Small intestine (tissue), 16 donors: ENCODE measurements at places on chromosomes 6 and 20. TPM values are rescaled to one million over a fixed set of nuclear protein-coding genes. Genes with fewer than 3 reads are reported as not detected.

Gene ECT2L
- not detected for polyA plus RNA-seq

Gene ADGRF4
- polyA plus RNA-seq = not detected

- DNase-seq = no peak
These were observed 43.4 kb downstream of the OGFRL1 start for GRCh38 chr6:71332012-71332411.

Gene ULBP3
- 2.2 TPM for polyA plus RNA-seq

Gene CDKN1A
- polyA plus RNA-seq = 327 TPM

- DNase-seq = peak; percentile 40
These were observed 14.9 kb upstream of the SLC22A23 start for GRCh38 chr6:3471711-3472110.
